ENCODE measurements at places on chromosomes 13 and 19. TPM values are rescaled to one million over a fixed set of nuclear protein-coding genes. Genes with fewer than 3 reads are reported as not detected.

DNA sequence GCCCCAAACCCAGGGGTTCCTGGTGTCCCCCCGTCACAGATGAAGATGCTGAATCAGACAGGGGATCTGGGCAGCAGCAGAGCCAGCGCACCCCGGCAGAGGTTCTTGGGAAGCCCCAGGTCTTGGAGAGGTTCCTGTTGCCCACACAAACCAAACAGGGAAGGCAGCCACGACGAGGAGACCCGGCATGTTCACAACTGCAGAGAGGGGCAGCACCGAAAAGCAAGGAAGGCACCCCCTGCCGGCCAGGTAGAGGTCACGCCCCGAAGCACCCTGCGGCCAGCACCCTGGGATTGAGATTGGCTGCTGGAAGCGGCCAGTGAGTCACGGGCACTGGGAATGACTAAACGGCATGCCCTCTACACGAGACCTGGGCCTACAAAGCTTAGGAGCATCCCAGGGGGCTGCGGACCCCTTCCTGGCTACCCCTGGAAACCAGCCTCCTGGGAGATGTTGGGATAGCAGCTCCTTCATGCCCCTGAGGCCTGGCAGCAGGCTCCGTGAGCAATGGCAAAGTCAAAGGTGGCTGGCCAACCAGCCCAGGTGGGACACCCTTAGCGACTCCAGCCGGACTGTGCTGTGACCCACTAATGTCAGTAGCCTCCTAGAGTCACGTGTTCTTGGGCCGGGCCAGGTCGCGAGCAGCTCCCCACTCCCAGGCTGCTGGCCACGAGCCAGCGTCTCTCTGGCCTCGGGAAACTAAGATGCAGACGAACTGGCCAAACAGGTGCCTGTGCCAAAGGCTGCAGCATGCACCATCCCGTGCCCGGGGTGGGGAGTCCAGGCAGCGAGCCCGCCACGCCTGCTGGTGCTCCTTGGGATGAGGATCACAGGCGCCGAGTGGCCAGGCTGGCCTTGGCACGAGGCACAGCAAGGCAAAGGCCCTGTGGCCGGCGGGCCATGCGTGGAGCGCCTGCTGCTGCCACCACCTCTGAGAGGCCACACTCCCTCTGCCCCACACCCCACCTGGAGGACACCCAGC is 43.2 kb downstream of the MLLT1 start:
- no peak for DNase-seq

GRCh38 chr19:7658219-7658686 is 10.6 kb upstream of the RETN start:
- DNase-seq = peak; percentile 82

DNA sequence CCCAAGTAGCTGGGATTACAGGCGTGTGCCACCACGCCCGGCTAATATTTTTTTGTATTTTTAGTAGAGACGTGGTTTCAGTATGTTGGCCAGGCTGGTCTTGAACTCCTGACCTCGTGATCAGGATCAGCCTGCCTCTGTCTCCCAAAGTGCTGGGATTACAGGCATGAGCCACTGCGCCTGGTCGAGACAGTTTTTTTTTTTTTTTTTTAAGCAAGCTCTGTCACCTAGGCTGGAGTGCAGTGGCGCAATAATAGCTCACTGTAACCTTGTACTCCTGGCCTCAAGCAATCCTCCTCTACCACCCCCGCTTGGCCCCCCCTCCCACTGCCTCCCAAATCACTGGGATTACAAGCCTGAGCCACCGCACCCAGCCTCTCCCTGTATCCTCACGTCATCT is 6.4 kb upstream of the MAP2K7 start:
- DNase-seq = no peak

DNA sequence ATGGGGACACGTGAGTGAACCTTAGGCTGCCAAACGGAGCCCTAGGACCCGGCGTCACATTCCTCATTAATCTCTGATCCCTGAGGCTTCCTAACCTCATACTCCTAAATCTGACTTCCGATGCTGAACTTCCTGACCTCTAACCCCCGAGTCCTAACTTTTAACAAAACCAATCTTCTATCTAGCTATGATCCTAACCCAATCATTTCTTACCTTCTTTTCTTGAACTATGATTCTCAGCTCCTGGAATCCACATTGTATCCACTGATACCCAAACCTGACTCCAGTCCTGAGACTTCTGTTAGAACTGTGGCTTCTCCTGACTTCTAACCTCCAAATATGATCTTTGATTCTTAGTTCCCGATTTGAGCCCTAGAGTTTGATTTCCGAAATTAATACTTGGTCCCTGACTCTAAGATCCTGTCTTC is 447 bp downstream of the NFKBIB start:
- no peak for DNase-seq

Gene SMIM44
- not detected for total RNA-seq

- DNase-seq = no peak
Measured at GRCh38 chr13:24718192-24718965, 38.2 kb downstream of the ATP12A start.

DNA sequence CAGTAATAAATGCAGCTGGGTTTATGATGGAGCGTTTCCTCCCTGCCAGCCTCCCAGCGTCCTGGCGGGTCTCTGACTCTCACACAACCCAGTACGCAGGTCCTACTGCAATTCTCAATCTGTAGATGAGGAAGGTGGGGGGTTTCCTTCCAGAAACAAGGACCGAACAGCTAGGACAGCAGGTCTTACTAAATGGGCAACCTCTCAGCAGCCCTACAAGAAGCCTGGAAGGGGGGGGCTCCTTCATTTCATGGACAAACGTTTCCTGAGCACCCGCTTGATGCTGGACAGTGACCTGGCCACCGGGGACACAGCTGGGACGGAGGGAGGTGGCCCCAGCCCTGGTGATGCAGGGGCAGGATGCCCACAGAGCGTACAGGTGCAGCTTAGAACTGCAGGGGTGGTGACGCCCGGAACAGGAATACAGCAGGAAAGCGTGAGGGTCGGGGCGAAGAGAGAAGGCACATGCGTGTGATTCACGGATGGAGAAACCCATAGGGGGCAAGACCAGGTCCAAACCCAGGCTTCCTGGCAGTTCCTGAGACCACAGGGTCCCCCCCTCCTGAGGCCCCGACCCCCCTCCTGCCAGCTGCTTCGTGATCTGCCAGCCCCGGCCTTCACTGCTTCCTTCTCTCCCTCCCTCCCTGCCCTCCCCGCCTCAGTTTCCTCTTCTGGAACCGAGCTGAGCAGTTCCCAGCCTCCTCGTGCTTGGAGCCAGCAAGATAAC is 732 bp upstream of the C2CD4C start:
- DNase-seq = peak; percentile 35

DNA sequence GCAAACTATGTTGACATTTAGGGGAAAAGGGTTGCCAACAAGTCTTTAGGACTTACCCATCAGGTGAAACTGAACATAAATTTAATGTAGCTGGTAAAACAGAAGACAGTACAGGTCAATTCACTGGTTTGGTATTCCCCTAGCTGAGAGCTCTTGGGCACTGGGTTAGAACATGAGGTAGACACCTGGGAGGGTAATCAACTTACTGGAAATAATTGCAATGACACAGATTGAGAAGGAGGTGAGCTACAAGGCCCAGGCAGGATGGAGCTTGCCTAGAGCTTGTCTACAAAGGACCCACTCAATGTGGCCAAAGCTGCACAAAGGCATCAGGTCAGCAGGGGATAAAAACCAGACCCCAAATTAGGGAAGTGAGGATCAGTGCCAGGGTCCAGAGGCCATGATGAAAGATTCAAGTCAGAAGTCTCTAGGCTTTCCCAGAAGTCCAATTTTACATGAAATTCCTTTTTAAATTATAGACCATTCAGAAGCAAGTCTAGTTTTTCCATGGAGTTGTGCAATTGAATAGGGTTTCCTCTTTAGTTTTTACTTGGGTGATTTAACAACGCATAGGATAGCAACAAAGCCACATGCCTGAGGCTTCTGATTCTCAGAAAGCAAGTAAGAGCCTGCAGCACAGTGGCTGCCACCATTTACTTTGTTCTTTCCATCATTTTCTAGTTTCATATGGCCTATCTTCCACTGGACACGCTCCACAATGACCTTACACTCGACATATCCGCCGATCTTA is 194.0 kb downstream of the NDFIP2 start:
- DNase-seq = no peak

GRCh38 chr13:32195713-32196112 is 119.5 kb downstream of the ZAR1L start:
- DNase-seq = no peak

DNA sequence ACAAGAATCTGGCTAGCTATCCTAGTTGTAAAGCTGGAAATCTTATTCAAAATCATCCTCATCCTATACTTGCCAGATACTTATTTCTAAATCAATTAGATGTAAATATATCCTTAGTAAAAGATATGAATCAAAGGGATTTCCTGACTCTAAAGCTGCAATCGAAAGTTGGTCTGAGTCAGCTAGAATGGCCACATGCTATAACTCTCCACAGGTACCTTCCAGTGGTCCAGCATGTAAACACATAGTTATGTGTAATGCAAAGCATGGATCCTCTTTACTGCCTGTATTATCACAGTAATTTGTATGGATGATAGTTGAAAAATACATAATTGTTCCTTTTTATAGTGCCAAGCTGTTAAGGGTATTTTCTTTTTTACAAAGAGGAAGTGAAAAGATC is 27.4 kb downstream of the SLITRK6 start:
- DNase-seq = no peak

DNA sequence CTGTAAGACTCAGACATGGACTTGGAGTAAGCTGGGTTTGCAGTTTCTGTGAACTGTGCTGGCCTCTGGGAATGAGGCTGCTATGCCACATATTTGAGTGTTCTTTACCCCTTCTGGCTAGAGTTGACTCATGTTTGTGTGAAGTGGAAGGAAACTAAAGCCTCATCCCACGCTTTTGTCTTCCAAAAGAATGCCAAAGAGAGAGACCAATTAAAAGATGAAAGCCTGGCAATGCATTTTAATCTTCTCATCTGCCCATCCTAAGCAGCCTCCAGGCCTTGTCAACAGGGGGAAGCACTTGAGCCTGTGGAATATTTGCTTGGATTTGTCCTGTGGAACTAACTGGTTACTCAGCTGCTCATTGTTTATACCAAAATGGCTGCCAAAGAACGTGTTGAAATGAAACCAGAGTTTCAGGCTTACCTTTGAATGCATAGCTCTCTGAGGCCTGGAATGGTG is 49.1 kb downstream of the LMO7 start:
- DNase-seq = no peak

Gene PNMA8B
- 0.81 TPM for total RNA-seq

DNA sequence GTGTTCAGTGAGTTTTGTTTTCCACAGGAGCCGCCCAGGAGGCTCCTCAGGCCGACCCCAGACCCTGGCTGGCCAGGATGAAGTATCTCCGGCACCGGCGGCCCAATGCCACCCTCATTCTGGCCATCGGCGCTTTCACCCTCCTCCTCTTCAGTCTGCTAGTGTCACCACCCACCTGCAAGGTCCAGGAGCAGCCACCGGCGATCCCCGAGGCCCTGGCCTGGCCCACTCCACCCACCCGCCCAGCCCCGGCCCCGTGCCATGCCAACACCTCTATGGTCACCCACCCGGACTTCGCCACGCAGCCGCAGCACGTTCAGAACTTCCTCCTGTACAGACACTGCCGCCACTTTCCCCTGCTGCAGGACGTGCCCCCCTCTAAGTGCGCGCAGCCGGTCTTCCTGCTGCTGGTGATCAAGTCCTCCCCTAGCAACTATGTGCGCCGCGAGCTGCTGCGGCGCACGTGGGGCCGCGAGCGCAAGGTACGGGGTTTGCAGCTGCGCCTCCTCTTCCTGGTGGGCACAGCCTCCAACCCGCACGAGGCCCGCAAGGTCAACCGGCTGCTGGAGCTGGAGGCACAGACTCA is 12.9 kb downstream of the B3GNT3 start:
- DNase-seq = peak; percentile 37

Gene ZNF560
- total RNA-seq = not detected

DNA sequence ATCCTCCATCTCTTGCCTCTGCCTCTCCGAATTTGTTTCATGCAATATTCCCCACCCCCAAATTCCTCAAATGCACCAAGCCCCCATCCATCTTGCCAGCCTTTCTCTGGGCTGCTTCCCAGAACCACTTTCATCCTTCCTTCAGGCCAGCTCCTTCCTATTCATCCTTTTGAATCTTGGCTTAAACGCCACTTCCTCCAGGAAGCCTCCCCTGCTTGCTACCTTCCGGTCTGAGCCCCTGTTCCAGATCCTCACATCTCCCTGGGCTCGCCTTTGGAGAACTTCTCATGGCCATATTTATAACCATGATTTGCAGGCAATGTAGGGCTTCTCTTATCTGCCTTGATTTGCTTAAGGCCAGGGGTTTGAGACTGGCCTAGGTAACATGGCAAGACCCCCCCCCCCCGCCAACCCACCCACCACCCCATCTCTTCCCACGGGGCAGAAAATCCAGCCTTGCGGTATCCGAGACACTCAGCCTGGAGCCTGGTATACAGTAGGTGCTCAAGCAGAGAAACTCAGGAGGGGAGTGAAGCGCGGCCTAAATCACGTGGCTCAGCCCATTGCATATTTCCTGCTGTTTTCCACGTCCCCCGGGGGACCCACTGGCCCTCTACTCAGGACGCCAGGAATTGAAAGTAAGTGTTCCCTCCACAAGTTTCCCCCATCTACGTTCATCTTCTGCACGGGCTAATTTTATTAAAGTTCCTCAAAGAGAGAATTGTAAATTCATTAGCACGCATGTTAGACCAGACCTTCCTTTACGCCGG is 151.9 kb downstream of the PTPRS start:
- no peak for DNase-seq

GRCh38 chr13:21883713-21884112 is 212.8 kb downstream of the FGF9 start:
- no peak for DNase-seq

DNA sequence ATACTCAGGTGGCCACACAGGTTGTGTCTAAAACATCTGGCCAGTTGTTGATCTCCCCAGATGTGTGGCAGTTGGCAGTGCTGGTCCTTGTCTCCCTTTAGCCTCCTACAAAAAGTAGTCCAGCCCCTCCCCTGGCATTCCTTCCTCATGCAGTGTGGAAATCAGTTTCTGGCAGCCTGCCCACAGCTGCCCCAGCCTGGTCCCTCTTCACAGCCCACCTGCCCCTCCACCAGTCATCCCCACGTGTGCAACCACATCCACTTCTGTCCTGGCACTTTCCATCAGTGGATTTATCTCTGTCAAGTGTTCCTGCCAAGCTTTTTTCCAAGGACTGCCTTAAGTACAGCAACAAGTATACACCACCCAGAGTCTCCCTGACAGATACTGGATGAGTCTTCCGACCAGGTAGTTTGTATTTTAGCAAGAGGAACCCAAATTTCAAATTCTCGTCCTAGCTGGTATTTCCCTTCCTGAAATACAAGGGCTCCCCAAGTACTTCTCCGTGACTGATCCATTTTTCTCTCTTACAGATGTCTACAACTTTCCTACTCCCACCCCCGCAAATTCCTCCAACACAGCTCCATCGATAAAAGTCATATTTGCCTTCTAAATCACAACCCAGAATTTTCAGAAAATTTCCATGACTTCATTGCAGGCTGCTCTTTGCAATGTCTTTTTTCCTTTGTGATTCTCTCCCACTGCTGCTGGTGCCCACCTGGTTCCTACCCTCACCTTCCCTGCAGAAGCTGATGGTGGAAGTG is 313.5 kb downstream of the FOXO1 start:
- no peak for DNase-seq

Gene MYBPC2
- 0.27 TPM for total RNA-seq

GRCh38 chr13:73325723-73326558 is 267.1 kb downstream of the KLF5 start:
- no peak for DNase-seq

Measured in hematopoietic multipotent progenitor cell (in vitro differentiated cells).